NCI-H1048 (cell line): ENCODE measurements at places on chromosomes 2 and 18.

DNA sequence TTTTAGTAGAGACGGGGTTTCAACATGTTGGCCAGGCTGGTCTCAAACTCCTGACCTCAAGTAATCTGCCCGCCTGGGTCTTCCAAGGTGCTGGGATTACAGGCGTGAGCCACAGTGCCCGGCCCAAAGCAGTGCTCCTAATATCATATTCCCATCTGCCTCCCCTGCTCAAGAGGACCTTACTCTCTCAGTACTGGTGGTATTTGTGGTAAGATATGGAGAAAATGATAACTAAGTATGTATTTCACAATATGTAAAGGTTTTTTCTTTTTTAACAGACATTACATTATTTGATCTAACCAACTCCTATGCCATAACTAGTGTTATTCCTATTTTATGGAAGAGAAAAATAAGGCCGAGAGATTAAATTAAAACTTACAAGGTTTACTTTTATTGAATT lies 201.0 kb downstream of the CAMKMT start:
- no peak for DNase-seq

DNA sequence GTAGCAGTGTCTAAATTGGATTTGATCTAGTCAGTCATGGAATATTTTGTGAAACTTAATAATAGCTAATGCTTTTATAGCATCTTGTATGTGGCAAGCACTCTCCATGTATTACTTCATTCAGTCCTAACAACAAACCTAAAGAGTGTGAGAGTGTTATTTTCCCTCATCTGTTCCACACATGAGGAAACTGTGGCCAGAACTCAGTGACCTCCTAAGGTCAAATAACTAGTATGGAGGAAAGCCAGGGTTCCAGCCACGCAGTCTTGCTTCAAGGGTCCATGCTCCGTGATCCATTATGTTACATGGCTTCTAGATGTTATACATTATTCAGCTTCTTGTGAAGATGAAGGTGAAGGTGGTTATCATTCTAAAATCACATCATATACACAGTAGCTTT lies 45.5 kb downstream of the TWSG1 start:
- DNase-seq, result no peak

GRCh38 chr2:109432421-109432820 lies 181.3 kb downstream of the SEPTIN10 start:
- DNase-seq, result no peak

GRCh38 chr18:9233771-9234440 lies 97.3 kb downstream of the ANKRD12 start:
- DNase-seq, result no peak

DNA sequence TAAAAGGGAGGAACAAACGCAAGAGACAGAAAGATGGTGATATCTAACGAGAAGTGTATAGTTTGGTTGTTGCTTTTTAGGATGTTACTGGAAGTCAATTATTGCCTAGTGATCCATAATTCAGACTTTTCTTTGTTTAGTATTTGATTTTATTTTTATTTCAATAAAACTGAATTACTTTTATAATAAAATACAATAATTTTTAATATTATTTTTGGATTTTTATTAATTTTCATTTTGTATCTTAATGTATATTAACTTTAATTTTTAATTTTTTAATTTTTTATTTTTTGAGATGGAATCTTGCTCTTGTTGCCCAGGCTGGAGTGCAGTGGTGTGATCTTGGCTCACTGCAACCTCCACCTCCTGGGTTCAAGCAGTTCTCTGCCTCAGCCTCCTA lies 55.6 kb downstream of the MTA3 start:
- no peak for DNase-seq

DNA sequence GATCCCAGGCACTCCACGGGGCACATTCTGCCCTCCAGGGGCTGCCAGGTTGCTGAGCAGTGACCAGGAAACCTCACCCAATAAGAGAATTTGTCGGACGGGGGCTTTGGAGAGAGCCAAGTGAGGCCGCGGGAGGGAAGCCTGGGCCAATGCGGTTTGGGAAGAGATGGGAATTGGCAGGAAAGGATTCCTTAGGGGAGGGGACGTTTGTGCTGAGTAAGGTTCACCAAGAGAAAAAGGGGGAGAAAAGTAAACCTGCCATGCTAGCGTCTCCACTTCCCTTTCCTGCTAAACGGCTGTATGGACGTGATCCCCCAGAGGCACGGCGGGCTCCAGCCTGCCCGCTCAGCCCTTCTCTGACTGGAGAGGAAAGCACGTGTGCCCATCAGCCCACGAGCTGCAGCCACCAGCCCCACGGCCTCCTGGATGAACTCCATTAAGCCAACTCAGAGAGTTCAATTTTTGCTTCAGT lies 194.4 kb upstream of the ID2 start:
- no peak for DNase-seq

DNA sequence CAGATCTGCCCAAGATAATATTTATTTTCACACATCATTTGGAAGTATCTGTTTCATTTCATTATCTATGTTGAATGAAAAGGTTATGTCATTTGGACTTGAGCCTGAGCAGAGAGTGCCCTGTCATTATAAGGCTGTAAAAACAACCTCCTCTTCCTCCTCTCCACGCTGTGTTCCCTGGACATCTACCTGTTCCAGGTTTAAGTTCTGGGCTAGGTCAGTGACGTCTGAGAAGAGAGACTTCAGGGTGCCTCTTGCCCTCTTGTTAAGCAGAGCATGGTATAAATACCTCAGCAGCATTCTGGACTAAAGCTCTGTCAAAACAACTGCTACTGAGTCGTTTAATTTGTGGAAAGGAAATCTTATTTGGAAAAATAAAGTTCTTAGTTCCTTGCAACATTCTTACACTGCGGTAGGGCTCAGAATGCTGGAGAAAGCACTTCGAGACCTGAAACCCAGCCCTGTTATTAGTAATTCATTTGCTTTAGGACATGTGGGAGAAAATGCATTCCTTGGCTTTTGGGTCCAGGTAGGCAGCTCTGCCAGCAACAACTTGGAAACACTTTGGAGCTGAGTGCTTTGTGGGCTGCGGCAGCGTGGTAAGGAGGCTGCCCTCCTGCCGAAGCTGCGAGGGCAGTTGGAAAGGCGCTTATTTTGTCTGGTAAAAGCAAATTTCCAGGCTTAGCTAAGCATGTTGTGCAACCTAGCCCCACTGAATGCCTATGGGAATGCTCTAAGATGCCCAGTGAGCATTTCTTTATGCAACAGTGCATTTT lies 91.8 kb upstream of the NEDD4L start:
- DNase-seq, result no peak

GRCh38 chr18:79302120-79302519 lies 93.6 kb upstream of the NFATC1 start:
- DNase-seq, result no peak

DNA sequence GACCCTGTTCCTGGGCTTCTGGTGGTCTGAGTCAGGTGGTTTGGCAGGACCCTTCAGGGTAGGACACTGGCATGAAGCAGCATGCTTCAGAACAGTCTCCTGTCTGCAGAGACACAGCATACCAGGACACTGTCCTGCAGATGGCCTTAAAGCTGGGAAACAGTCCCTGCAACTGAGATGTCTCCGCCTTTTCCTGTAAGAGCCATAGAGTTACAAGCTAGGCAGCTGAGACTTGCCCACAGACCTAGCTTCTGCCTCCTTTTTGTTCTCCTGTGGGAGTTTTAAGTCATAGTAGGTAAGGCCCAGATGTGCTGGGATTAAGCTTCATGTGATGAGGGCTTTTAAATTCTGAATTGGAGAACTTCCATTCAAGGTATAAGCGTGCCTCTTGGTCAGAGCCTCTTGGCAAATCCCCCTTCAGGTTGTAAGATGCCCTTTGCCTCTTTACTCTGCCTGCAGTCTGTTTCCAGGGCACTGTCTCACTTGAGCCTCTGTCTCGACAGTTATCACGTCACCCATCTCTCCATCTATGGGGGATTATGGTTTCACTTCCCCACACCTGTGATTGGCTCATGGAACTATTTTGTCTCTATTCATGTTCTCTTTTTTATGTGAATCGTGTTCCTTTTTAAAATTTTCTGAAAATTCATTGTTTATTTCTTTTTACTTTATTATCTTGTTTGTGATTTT lies 51.8 kb downstream of the COA5 start:
- no peak for DNase-seq

DNA sequence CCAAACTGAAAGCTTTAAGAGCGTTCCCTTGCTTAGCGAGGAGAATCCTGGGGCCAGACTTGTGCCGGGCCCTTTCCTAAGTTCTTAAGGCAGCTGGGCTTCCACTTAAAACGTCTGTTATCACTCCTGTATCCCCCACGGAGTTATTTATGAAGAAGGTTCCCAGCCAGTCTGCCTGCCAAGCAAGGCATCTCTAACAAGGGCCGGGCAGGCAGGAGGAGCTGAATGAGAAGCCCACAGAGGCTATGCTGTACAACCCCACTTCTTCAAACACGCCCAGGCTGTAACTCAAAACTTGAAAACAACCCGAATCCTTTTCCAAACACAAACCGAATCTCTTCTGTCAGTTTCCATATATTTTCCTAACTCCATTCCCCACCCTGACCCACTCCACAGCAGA lies 39.0 kb upstream of the ZFP36L2 start:
- no peak for DNase-seq

- no peak for DNase-seq
Measured at GRCh38 chr2:238855299-238855698, 7.4 kb downstream of the TWIST2 start.

DNA sequence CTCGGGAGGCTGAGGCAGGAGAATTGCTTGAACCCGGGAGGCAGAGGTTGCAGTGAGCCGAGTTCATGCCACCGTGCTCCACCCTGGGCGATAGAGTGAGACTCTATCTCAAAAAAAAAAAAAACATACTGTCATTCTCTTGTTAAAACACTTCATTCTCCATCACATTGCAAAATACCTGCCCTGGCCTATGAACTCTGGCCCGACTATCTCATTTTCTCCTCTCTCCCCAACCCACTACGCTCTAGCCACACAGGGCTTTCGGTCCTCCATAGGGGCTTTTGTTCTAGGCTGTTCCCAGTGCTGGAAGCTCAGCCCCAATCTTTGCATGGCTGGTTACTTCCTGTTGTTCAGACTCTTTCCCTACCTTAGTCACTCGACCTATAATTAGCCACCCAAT lies 10.3 kb downstream of the CEP76 start:
- no peak for DNase-seq

DNA sequence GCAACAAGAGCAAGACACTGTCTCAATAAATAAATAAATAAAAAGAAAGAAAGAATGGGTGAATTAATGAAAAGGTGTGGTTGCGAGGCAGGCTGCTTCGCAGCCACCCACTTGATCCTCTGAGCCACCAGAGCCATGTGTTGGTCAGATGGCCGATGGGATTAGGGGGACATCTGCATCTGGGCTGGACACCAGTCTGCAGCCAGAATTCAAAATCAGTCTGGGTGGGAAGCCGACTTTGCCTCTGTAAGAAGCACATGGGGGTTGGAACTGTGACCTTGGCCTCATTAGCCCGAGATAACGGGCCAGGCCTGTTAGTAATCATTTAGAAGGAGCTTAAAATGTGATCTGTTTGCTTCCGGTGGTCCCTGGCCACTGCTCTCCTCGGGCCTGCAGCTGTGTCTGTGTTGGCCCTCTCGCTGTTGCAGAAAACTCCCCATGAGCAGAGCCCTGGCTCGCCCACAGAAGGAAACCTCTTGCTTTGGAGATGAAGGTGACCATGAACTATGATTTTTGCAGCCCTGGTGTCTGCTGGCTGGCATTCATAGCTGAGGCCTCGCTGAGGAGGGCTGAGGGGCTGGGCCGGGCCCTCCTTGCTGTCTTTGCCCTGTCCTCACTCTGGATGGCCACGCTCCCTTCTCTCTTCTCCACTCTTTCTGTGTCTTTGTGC lies 94.4 kb downstream of the DYSF start:
- no peak for DNase-seq

DNA sequence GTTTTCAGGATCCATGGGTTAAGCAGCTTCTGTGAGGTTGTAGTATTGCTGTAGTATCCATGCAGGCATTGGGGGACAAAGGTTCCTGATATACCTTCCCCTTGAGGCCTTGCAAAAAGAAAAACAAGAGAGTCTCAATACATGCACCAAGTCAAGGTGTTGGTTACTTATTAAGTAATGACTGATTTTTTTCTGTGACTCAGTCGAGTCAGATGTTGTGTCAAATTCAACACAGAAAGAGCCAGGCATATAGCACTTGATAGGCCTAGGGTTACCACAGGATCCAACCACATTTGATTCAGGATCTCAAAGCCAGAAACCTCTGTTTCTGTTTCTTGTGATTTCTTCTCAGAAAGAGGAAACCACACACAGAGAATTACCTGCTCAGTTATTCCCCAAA lies 24.9 kb upstream of the CD8A start:
- DNase-seq, result no peak

DNA sequence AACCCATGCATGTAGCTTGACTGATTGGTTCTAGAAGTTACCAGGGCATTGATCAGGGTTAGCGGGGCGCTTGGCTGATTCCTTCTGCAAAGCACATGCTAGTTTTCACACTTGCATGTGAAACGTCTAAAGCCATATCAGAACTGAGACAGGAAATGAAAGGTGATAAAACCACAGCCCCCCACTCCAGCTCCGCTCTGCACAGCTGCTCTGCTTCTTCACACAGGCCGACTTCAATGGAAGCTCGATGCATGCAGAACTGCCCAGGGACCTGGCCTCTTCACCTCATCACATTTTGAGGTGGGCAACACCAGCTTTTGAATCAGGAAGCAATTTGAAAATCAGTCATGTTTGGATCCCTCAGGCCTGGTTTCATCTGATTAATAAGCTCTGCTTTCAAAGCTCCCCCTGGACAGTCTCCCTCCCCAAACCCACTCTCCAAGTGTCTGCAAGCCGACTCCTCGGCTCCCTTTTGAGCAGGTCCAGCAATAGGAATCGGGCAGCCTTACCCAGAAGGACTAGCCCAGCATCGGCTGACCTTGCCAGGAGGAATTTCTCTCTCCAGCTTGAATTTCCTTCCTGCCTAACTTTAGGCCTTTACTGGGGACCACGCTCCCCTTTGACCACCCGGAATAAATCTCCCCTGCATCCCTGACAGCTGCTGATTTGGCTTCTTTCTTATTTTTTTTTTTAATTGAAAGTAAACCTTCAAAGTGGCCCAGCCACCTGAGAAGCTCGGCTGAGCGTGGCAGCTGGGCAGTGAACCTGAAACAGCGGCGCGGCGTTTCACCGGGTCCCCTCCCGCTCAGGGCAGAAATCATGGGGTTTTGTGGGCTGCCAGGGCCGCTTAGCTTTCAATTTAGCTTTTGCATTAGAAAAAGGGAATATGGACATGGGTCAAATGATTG lies 31.7 kb downstream of the HRH4 start:
- DNase-seq, result no peak

DNA sequence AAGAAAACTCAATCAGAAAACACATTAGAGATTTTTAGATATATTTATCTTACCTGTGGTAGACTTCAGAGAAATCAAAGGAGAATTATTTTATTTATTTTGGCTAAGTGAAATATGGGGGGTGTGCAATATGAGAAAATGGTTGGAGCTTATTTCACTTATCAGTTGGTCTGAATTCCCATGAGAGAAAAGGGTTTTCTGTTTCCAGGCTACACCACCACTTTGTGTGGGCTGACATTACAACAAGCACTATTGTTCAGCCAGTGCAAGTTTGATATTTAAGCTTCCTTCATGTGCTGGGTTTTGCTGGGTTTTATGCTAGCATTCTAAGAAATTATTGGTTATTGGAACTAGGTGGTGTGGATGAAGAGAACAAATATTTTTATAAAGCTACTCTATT lies 33.5 kb downstream of the RMND5A start:
- DNase-seq, result no peak

GRCh38 chr2:14524803-14525080 lies 107.8 kb upstream of the LRATD1 start:
- DNase-seq, result no peak

GRCh38 chr2:130796290-130796689 lies 40.4 kb upstream of the ARHGEF4 start:
- no peak for DNase-seq

GRCh38 chr2:179022685-179023084 lies 27.3 kb downstream of the CCDC141 start:
- no peak for DNase-seq
